ENCODE measurements at places on chromosomes 3 and 15.

- H3K4me1 ChIP-seq, result no peaks in the 10 kb centered on the region
- no peak for DNase-seq
- H3K36me3 ChIP-seq, result peaks cover 59% of the 10 kb centered on the region
- H3K27ac ChIP-seq, result no peak overlapping the region
- H3K27me3 ChIP-seq, result no peaks in the 10 kb centered on the region
Measured at GRCh38 chr15:42267286-42267685, 5.7 kb upstream of the GANC start.

- no peaks in the 10 kb centered on the region for H3K36me3 ChIP-seq
- DNase-seq, result no peak
- no peaks in the 10 kb centered on the region for H3K4me1 ChIP-seq
- H3K27me3 ChIP-seq, result no peaks in the 10 kb centered on the region
Measured at GRCh38 chr3:64382153-64382552, 156.9 kb upstream of the PRICKLE2 start.

- H3K4me3 ChIP-seq, result no peak overlapping the region
- no peaks in the 10 kb centered on the region for H3K4me1 ChIP-seq
- no peaks in the 10 kb centered on the region for H3K27me3 ChIP-seq
- no peak for DNase-seq
Measured at GRCh38 chr3:196149375-196149774, 61.8 kb downstream of the ZDHHC19 start.

DNA sequence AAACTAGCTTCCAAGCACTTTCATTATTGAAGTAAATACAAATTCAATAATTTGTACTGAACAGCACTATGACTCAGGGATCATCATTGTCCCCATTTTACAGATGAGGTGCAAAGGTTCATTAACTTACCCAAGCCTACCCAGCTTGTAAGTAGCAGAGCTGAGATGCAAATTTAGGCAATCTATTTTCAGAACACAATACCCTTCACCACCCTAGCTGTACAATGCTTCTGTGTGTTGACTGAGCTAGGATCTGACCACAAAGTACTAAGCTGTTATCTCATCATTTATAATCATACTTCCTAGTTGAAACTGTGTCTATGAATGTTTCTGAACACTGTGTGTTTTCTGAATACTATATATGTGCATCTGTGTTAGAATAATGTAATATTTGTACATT, 3.2 kb upstream of the ILDR1 start:
- H3K36me3 ChIP-seq, result no peaks in the 10 kb centered on the region
- H3K4me3 ChIP-seq, result no peak overlapping the region
- no peak for DNase-seq
- no peak overlapping the region for H3K27ac ChIP-seq
- no peaks in the 10 kb centered on the region for H3K27me3 ChIP-seq

GRCh38 chr3:86787091-86787490, 203.9 kb downstream of the VGLL3 start:
- no peaks in the 10 kb centered on the region for H3K36me3 ChIP-seq
- no peak overlapping the region for H3K27ac ChIP-seq
- no peaks in the 10 kb centered on the region for H3K27me3 ChIP-seq
- no peak for DNase-seq
- H3K4me3 ChIP-seq, result no peak overlapping the region
